ENCODE measurements at places on chromosomes 11 and 22.

DNA sequence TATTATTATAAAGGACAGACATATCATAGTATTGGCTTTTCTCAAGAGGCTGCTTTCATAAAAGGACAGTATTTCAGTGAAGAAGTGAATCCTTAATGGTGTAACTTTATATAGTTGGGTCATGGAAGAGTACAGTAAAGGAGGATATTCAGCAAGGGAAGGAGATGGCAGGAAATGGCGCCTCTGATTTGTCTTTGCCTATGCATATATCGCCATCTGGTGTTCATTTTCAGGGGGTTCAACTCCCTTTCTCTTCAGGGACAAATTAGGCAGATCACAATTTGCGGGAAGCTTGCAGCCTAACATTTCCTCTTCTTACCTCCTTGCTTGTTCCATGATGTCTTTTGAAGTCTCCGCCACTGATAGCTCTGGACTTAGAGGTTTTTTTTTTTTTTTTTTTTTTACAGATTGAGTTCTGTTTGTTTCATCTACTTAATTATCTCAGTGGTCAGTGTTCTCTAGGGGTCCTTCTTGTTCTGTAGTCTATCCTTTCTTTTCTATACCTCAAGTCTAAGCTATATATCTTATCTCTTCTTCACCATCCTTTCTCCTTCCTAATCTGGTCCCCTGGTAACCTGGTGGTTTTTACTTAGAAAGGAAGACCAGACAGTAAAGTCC is 21.8 kb upstream of the RRM1 start:
- DNase-seq = peak; percentile 67

GRCh38 chr11:2002807-2003206 is 5.2 kb upstream of the H19 start:
- DNase-seq = no peak

DNA sequence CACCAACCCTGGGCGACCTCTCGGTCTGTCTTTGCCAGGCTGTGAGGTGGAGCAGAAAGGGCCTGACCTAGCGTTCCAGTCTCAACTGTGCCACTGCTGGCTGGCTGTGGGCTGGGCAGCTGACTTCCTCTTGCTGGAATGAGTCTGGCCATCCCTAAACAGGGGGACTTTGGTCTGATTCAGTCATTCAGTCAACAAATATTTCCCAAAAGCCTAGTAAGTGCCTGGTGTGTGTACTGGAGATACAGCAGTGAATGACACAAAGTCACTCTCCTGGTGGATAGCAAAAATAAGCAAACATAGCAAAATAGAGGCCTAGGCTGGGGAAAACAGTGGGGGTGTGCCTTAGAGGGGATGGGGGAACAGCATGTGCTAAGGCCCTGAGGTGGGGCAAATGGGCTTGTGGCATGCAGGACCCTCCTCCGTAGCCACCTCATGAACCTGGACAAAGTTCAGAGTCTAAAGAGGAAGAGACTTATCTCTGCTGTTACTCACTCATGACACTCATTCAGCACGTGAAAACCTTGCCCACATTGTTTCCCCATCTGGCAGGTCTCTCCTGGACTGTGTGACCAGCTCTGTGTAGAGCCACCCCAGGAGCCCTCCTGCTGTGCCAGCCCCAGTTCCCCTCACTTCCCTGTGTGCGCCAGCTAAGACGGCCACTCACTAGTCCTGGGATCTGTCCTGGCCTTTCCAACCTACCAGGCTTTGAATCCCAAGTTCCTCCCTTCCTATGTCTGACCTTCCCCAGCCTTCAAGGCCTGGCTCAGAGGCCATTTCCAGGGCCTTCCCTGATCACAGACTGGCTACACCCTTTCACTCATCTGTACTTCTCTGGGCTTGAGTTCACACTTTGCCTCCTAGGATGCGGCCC is 4.7 kb downstream of the GUCD1 start:
- DNase-seq = no peak

- no peak for DNase-seq
Observed at GRCh38 chr22:24037851-24038765, 27.0 kb downstream of the CABIN1 start.

DNA sequence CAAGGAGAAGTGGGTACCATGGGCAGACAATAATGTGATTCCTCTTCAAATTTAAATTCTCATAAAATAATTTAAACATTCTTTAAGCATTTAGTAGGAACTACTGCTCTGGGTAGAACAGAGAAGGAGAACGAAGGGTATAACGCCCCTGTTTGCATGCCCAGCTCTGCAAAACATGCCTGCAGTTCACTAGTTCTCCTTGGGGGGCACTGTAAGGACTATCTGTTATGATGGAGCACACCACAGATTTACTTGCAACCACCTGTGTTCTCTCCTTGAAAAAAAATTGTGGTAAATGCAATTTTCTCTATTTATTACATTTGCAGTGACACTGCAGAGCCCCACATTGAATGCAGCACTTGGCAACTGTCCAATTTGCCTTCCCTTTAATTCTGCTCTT is 100.3 kb downstream of the GUCY1A2 start:
- DNase-seq = no peak

- DNase-seq = no peak
Observed at GRCh38 chr11:2395856-2396255, 4.7 kb upstream of the TSSC4 start.

DNA sequence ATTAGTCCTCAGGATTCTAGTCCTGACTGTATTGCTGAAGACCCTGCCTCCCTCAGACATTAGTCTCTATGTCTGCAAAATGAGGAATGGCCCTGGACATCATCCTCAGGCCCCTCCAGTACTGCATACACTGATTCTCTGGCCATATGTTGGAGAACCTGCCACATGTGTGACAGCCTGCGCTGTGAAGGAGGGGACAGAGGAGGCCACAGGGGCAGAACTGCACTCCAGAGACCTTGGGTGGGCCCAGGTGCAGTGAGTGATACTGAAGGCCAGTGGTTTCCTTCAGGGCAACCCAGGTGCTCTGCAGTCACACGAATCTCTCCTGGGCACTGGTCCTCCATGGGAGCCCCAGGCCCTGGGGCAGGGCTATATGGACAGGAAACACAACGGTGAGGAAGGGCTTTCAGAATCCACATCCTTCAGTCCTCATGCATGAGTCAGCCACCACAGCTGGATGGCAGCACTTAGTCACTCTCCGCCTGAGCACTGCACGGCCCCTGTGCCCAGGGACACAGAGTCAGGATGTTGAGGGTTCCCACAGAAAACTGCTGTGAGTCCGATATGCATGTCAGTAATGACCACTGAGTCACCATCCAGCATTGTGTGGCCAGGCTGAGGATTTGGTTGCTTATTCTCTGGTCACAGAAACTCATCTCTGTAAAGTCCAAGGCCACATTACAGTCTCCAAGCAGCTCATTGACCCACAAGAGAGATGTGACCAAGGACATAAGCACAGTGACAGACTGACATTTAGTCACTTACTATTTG is 39.7 kb downstream of the ME3 start:
- DNase-seq = peak; percentile 82

GRCh38 chr11:10522276-10522675 is 18.7 kb downstream of the RNF141 start:
- DNase-seq = no peak

GRCh38 chr11:102306048-102306597 is 11.2 kb upstream of the BIRC3 start:
- peak; percentile 86 for DNase-seq

DNA sequence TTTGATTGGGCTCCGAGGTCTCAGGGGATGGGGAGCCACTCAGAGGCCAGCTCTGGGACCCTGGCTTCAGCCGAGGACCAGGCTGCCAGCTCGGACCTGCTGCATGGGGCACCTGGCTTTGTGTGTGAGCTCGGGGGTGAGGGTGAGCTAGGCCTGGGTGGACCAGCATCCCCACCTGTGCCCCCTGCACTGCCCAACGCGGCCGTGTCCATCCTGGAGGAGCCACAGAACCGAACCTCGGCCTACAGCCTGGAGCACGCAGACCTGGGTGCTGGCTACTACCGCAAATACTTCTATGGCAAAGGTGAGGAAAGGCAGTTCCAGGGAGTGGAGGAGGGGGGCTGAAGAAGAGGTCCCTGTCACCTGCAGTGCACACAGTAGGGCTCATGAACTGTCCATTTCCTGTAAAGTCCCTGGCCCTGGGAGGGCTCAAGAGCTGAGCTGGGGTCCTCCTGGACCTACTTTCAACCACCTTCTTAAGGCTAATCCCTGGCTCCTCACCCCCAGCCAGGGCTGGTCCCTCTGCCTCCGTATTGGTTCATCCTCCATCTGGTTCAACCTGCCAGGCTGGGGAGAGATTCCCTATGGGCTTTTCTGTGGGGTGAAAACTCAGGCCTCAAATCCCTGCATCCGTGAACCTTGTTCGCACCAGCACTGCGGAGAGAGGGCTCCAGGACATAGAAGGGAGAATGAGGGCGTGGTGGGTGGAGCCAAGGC is 3.6 kb downstream of the SIPA1 start:
- no peak for DNase-seq

GRCh38 chr22:31100762-31101525 is 6.4 kb downstream of the SELENOM start:
- no peak for DNase-seq

DNA sequence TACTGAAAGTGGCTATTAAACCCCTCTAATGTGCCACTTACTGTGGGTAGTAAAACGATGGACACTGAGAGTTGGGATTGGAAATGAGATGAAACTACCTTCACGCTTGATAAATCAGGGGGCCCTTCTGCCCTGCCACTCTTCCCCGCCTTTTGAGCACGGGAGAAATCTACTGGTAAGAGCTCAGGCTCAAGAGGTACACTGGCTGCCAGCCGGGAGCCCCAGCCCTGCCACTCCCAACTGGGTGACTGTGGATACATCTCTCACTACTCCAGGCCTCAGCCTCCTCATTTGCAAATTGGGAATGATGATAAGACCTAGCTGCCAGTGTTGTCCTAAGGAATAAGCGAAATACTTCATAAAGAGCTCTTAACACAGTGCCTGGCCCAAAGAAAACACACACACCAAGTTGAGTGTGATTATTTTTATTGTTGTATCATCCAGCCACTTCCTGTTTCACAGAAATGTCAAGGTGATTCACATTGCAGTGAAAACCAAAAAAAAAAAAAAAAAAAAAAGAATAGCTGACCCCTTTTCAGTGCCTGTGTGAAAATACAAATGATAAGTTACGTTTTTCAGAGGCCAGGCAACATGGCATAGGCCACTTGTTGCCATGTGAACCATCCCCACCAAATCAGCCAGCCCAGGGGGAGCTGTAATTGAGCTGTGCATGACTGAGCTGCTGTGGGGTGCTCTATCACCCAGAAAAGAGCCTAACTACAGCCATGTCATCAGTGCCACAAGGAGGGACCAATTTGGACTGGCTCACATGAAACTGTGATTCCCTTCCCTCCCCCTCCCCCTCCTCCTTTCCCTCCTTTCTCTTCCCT is 4.4 kb upstream of the ZNRD2 start:
- DNase-seq = no peak

- no peak for DNase-seq
Observed at GRCh38 chr11:68041617-68042218, 2.9 kb downstream of the TCIRG1 start.

- no peak for DNase-seq
Observed at GRCh38 chr11:109140857-109141515, 281.0 kb upstream of the C11orf87 start.

- DNase-seq = no peak
Observed at GRCh38 chr22:46090631-46091201, 59.6 kb upstream of the PPARA start.

DNA sequence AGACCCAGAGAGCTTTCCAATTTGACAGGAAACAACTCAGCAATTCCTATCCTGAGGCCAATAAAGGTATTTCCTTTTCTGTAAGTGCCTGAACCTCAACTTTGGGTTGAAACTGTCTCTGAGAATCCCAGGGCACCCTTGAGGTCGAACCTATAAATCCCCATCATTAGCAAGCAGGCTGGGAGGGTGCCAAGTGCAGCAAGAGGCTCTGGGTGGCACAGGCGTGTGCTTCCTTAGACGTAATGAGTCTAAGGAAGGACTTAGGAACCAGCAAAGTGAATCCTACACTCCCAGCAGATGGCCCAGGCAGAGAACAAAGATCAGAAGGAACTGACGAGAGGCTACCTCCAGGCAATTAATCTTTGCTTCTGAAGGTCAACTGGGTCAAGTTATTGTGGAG is 234.3 kb upstream of the NARS2 start:
- no peak for DNase-seq

- no peak for DNase-seq
Observed at GRCh38 chr11:42976636-42977217, 335.1 kb upstream of the API5 start.

GRCh38 chr11:394034-394857 is at the start of gene PKP3:
PKP3 (plus strand) TSS chr11:394209; CDS start chr11:394293, 84 bp downstream.
- DNase-seq = peak; percentile 80

DNA sequence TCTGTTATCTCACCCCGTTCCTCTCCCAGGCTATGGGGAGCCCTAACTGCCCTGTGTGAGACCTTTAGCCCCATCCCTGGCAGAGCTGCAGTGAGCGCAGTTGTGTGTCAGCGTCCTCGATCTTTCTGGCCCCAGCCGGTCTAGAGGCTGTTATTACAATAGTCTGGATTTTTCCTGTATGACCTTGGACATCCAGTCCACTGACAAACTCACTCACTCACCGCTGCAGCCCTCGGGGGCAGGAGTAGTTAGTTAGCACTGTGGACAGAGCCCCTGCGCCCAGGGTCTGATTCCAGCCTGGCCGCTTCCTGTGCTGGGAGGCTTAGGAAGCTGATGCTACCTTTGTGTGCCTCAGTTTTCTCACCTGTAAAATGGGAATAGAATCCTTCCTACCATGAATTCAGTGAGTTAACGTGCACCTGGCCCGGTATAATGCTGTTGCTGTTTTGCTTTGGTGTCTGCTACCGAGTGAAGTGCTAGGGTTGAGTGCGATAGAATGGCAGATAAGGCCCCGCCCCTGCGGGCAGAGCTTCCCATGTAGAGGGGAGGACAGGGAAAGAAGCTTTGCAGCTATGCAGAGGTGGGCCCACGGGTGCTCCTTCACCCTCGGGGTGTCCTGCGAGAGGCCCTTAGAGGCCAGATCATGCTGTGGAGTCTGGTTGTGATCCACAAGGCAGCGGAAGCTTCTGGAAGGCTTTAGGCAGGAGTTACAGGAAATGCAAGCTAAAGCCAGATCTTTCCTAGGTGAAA is 3.0 kb downstream of the LRP5 start:
- DNase-seq = no peak

DNA sequence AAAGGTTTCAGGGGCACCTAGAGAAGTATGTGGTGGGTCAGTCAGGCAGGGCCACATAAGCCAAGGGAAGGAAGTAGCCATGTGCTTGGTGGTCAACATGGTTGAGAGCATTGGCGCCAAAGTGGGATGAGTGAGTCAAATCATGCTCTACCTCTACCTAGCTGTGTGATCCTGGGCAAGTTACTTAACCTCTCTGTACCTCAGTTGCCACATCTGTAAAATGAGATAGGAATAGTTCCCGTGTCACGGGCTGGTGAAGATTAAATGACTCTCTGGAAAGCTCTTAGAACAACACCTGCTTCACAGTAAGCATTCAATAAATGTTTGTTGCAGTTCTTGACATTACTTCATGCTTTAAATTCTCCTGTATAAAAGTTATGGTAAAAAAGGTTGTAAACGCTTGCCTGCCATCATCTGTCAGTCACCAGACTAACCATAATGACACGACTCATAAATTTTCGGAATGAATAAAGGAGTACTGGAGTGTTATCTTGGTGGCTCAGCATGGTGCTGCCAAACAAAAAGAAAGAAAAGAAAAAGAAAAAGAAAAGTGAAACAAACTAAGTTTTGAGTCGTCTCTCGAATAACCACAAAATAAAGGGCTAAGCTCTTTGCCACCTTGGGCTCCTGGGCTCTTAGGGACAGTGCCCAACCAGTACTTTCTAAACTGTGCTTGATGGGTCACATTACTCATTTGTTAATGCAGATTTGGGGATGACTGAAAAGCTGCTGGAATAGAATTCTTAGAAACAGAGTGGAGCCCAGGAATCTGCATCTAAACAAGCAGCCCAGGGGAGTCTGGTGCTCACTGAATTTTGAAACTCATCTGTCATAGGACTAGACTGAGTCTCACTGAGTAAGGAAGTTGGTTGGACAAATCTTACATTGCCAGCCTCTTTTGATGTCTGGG is 107.6 kb downstream of the LDLRAD3 start:
- no peak for DNase-seq
